Left colon (tissue), 2 donors: ENCODE measurements at places on chromosomes 6 and 20. TPM values are rescaled to one million over a fixed set of nuclear protein-coding genes. Genes with fewer than 3 reads are reported as not detected.

DNA sequence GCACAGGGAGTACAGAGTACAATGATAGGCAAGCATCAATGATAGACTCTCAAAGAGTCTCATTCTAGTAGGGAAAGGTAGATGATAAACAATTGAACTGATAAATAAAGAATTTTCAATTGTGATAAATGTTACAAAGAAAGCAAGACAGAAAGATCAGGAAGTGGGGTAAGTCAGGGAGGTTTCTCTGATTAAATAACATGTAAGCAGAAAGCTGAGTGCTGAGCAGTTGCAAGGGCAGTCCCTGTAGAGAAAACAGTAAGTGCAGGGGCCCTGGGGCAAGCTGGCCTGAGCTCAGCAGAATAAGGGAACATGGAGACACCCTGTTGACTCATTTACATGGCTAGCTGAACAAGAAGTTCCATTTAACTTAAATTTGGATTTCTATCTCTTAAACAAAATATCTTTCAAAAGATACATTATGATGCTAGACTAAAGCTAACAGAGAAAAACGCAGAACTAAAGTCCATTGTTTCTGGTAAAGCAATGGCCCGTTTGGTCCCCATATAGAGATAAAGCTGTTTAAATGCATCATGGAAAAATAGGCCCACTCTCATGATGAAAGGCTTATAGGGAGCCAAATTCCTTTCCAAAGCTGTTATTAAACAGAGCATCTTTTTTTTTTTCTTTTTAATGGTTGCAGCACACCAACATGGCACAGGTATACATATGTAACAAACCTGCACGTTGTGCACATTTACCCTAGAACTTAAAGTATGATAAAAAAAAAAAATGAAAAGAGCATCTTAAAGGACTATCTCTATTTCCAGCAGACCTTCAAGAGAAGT lies 5.3 kb upstream of the TNFAIP3 start:
- DNase-seq: no peak

- DNase-seq: no peak
These were observed 32.0 kb downstream of the SMPDL3A start for GRCh38 chr6:122821095-122821494.

DNA sequence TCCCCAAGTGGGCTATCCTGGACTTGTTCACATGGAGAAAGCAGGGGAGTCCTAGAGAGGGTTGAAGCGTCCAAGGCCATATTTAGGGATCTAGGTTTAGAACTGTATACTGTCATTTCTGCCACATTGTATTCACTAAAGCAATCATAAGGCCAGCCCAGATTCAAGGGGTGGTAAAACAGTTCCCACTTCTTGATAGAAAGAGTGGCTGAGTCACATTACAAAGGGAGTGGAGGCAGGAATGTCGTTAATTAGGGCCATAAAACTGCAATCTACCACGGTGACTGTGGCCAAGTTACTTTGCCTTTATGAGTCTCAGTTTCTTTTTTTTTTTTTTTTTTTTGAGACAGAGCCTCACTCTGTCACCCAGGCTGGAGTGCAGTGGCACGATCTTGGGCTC lies 7.4 kb upstream of the UBR2 start:
- DNase-seq: peak; percentile 43

The PXDC1 gene
- total RNA-seq: 9.6 TPM

GRCh38 chr6:159062564-159062945 lies 17.8 kb upstream of the TAGAP start:
- DNase-seq: no peak

GRCh38 chr6:36305885-36306284 lies 30.8 kb downstream of the BNIP5 start:
- no peak for DNase-seq

DNA sequence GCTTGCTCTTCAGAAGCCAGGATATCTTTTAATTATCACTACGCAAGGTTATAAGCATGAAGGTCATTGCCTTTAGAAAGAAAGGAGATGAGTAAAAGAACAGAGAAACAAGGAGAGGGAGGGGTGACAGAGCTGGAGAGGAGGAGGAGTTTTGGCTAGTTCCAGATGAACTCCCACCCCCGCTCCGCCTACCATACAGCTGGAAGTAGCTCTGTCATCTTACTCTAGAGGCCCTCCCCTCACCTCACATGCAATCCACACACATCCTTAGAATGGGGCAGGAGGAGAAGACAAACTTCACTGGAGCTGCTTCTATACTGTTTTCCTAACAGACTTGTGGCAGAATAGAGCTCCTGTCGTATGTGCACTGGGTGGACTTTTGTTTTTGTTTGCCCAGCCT lies 144.7 kb downstream of the SCML4 start:
- no peak for DNase-seq
